ENCODE measurements at places on chromosomes 16 and 17.

DNA sequence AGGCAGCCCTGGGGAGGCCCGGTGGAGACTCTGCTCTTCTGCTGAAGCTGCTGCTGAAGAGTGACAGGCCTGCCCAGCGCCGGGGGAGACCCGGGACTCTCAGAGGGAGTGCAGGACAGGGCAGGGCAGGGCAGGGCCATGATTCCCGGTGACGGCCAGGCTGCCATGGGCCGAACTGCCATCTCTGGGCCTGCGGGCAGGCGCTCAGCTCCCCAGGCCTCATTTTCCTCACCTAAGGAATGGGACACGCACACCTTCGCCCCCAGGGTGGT is 22.6 kb upstream of the SSTR5 start:
- DNase-seq: no peak

DNA sequence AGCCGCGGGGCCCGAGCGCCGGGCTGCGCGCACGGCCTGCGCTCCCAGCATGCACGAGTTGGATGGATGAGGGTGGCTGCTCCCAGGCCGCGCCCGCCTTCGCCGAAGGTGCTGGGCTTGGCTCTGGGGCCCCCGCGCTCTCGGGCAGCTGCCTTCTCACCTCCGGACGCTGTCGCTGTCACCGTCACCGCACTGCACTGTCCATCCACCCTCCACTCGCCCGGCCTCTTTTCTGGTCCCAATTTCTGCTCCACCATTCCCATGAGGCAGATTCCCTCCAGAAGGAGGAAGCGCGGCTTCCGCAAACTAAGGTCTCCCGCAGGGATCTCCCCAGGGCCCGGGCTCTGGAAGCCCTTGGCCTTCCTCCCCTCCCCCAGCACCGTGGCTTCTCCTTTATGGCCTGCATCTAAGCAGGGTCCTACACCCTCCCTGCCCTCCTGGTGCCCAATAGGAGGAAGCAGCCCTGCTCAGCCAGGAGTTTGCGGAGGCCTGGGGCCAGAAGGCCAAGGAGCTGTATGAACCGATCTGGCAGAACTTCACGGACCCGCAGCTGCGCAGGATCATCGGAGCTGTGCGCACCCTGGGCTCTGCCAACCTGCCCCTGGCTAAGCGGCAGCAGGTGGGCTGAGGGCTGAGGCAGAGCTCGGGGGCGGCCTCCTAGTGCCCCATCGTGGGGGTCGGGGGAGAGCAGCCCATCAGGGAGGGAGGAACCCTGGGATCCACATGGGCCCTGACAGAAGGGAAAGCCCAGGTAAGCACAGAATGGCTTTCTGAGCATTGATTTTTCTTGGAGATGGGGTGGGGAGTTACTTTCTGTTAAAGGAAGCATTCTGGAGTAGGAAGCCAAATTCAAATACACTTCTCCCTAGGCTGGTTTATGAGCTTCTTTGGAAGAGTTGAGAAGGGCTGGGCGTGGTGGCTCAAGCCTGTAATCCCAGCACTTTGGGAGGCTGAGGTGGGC is 899 bp downstream of the ACE start:
- DNase-seq: no peak

DNA sequence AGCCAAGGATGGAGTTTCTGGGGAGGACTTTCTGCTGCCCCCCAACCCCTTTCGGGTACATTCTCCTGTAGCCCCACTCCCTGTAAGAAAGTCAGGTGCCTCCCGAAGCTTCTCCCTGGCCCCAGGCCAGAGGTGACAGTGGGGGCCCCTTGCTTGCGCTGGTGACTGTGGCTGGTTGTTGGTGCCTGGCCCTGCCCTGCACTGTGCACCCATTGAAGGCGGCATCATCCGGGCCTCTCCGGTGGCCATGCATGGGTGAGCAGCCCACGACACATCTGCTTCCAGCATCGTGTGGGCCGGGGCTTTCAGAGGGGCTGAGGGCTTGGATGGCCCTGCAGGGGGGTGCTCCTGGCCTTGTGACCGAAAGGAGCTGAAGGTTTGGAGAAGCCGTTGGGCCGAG is 297.0 kb downstream of the SEC14L1 start:
- no peak for DNase-seq

DNA sequence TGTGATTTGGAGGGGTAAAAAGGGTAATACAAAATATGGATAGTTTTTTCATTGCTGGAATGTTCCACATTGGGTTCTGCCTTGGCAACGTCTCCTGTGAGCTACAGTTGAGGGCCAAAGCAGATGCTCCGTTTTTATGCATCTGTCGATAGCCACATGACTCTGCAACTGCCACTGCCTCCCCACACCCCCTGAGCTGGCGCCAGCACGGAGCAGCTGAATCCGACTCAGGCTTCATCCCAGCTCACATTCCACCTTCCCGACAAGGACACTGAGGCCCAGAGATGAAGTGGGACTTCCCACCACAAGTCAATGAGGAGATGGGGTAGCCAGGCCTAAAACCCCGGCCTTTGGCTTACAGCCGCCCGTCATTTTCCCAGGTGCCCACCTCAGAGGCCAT is 334.1 kb downstream of the CDH13 start:
- DNase-seq: no peak

- DNase-seq: no peak
These were observed 90.5 kb upstream of the SOX9 start for GRCh38 chr17:72030067-72030899.

GRCh38 chr16:77833921-77834634 is 45.7 kb downstream of the VAT1L start:
- DNase-seq: peak; percentile 92

- no peak for DNase-seq
These were observed 17.3 kb upstream of the MYO1D start for GRCh38 chr17:32894245-32894644.

- DNase-seq: no peak
These were observed 138.3 kb upstream of the CDH13 start for GRCh38 chr16:82488460-82488859.

All from pulmonary artery endothelial cell (primary cell).